ENCODE measurements at places on chromosomes 16 and 17.

DNA sequence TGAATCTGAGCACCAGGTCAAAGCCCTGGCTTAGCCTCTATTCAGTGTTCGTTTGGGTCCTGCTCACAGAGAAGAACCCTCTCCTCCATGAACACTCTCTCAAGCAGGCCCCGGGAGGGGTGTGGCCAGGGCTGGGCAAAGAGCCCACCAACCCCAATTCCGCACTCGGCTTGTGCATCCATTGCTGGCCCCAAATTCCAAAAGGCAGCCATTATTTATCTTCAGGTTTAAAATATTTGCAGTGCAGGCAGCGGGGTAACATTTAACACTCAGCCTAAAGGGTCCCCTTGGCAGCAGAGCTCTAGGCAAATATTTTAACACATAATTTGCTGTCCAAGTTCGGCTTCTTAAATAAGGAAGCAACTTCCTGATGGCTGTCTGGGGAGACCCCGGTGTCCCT is 115.7 kb downstream of the ZNF423 start:
- no peak for DNase-seq

GRCh38 chr16:28279006-28279405 is 13.3 kb upstream of the SBK1 start:
- DNase-seq, result no peak

GRCh38 chr17:2901582-2901981 is 105.3 kb downstream of the RAP1GAP2 start:
- DNase-seq, result no peak

- DNase-seq, result no peak
Observed at GRCh38 chr16:30027588-30028437, 3.3 kb downstream of the TLCD3B start.

DNA sequence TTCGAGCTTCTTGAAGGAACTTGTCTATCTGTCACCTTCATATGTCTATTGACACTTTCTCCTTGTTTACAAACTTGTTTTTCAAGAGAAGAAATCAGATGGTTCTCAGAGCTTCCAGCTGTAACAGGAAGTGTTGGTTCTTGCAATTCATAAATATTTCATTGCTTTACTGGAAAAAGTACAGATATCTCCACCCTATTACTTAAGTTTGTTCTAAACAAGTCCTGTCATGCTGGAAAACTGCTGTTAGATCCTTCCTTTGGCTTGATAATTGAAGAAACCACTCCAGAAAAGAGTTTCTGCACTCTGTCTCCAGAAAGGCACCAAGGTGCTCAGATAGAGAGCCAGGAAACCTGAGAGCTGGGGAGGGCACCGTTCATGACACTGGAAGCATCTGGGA is 181.6 kb downstream of the DNAH9 start:
- no peak for DNase-seq

- no peak for DNase-seq
Observed at GRCh38 chr17:17109907-17110306, 67.7 kb downstream of the MPRIP start.

GRCh38 chr17:67107171-67107570 is 62.8 kb downstream of the CACNG1 start:
- DNase-seq, result no peak

DNA sequence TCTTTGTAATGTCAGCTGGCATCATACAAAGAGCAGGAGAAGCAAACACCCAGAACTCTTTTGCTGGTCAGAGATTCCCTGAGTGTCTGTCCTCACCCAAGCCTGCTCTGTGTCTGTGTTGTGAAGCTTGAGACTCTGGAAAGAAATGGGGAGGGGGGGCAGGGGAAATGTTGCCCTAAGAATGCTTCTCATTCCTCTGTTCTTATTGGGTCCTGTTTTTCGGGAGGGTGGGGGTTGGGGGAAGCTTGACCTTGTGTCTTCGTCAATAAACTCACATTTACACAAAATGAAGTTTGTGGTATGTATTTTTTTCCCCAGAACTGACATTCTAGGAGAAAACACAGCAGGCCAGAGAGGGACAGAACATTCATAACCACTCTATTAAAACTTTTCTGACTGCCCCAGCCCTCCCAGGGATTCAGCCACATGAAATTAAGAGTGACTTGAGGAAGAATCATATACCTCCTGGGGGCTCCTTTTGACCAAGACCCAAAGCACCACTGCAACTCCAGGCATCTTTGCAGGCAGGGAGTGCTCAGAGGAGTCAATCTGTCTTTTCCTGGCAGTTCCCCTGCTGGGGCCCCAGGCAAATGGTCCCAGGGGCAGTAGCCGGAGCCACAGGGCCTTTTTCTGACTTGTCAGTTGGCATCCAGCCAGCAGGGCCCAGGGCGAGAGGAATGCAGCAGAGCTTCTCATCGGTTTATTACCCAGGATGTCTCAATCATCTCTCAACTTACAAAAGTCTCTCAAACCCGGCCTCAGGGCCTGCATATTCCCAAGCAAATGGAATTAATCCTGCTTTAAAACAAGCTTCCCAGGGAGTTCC is 5.1 kb upstream of the RASL10B start:
- no peak for DNase-seq

- no peak for DNase-seq
Observed at GRCh38 chr16:4660454-4661007, 32.8 kb upstream of the NUDT16L1 start.

GRCh38 chr16:924063-924462 is 46.7 kb downstream of the LMF1 start:
- no peak for DNase-seq

GRCh38 chr17:8843344-8843743 is 24.1 kb downstream of the PIK3R6 start:
- no peak for DNase-seq

- DNase-seq, result no peak
Observed at GRCh38 chr16:72397876-72398275, 225.9 kb upstream of the PMFBP1 start.

GRCh38 chr17:78873519-78874340 is 29.3 kb downstream of the CEP295NL start:
- DNase-seq, result no peak

DNA sequence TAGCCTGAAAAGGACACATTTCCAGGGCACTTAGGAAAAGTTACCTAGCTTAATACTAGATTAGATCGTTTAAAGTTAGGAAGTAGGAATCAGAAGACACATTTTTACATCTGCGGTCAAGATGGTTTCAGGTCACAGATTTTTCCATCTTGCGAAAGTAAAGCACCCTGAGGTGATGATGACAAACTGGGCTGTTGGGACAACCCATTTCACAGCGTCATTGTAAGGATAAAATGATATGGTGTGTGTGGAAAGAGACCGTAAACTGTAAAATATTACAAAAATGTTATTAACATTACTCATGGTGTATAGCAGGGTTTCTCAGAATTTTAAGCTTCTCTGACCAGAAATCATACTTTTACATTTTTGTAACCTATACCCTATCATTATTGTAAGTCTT is 10.1 kb upstream of the MAP2K6 start:
- no peak for DNase-seq

GRCh38 chr16:1746693-1747195 is 24.6 kb downstream of the NME3 start:
- DNase-seq, result no peak

- peak; percentile 94 for DNase-seq
Observed at GRCh38 chr17:42019509-42020404, at the start of gene NKIRAS2. TSS of gene NKIRAS2 (plus strand) at chr17:42020090. CDS start at chr17:42021578, 1,488 bp downstream.

DNA sequence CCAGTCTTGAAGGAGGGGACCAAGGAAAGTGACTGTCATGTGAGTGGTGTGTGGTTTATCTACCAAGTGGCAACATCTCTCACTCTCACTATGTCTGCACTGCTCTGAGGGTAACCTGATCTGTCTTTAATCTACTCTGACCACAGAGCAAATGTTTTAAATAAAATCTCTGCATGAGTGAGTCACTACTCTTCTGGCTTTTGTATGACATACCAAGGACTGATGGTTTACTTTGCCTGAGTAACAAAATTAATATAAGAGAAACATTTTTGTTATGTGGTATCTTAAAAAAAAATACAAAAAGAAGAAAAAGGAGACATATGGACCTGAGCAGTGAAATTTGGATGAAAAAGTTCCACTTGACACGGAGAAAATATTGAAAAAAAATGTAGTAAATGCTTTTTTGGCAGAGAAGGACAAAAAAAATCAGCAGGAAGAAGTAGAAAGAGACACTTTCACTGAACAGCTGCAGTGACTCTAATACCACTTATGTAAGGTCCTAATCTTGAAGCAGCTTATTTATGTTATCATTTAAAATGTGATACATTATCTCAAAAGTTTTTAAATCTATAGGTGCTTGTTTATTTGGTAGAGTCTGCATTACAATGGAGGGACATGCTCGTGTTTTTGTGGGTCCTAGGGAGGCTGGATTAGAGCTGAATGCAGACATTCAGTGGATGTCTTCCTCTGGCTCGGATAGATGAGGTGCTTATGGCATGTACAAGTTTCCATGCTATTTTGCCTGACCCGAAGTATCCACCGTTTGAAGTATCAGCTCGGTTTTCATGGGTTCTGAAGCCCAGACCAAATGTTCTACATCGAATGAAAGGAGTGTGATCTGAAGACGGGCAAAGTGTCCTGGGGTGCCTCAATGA is 240.7 kb downstream of the MAP2K6 start:
- DNase-seq, result no peak

- peak; percentile 79 for DNase-seq
Observed at GRCh38 chr16:81745704-81746558, 33.2 kb upstream of the PLCG2 start.

GRCh38 chr16:56667581-56668571 is at the start of gene MT1G:
TSS of gene MT1G (minus strand) at chr16:56668065. CDS start at chr16:56667993, 72 bp downstream.
- DNase-seq, result peak; percentile 98

DNA sequence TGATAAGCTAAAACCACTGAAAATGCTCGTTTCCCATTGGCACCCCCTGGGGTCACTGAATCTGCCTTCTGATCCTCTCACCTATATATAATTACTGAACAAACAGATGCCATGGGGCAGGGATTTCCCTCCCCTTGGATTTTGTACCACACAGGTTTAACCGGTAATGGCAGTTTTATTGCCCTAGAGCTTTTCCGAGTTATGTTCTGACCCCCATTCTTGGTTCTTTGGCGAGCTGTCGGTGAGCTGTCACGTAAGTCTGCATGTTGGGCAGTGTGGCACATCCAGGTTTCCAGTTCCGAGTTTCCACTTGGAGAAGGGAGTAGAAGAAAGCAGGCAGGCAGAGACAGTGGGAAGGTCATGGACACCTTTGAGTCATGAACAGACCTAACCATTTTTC is 7.1 kb downstream of the TMEM97 start:
- DNase-seq, result peak; percentile 29

DNA sequence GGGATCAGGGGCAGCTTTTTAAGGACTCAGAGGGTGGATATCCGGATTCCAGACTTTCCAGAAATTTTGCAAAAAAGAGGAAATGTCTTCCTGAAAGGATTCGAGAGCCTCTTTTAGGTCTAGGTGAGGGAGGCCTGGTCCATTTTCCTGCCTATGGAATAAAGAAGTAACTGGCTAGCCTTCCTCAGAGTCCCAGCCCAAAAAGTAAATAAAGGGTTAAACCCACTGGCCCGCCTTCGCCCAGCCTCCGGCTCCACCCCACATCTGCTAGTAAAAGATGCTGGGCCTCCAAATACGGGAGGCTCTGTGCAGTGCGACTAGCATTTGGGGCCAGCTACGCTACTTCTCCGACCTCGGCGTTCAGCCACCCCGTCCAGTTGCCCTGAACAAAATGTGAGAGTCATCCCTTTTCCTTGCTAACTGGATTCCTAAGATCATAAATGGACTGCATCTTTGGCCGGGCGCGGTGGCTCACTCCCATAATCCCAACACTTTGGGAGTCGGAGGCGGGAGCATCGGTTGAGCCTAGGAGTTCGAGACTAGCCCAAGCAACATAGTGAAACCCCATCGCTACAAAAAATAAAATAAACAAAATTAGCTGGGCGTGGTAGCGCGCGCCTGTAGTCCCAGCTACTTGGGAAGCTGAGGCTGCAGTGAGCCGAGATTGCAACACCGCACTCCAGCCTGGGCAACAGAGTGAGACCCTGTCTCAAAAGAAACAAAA is 824 bp upstream of the MPP2 start:
- no peak for DNase-seq

DNA sequence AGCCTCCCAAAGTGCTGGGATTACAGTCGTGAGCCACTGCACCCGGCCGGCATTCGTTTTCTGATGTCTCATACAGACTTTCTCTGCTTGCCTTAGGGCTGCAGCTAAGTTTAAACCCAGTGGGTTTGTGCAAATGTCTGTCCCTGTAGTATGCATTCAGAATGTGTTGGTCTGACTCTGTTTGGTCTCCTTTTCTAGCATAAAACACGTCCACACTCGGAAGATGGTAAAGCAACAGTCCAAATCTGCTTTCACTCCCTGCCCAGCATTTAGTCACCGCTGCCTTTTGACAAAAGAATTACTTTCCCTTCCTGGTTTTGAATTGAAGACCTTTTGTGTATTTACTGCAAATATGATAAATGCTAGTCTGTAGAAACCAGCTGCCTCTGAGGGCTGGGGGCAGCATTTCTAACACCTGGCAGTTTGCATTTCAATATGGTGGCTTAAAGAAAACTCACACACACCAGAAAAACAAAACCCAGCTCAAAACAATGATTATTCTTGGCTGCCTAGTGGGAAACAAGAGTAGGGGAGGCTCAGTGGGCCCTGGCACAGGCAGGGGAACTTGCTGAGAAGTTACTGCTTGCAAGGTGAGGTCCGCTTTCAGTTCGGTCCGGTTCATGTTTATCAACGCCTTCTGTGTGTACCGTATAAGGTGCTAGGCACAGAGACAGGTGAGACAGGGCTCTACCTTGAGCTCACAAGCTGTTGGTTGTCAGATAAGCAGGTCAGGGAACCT is 56.9 kb downstream of the MSI2 start:
- no peak for DNase-seq

DNA sequence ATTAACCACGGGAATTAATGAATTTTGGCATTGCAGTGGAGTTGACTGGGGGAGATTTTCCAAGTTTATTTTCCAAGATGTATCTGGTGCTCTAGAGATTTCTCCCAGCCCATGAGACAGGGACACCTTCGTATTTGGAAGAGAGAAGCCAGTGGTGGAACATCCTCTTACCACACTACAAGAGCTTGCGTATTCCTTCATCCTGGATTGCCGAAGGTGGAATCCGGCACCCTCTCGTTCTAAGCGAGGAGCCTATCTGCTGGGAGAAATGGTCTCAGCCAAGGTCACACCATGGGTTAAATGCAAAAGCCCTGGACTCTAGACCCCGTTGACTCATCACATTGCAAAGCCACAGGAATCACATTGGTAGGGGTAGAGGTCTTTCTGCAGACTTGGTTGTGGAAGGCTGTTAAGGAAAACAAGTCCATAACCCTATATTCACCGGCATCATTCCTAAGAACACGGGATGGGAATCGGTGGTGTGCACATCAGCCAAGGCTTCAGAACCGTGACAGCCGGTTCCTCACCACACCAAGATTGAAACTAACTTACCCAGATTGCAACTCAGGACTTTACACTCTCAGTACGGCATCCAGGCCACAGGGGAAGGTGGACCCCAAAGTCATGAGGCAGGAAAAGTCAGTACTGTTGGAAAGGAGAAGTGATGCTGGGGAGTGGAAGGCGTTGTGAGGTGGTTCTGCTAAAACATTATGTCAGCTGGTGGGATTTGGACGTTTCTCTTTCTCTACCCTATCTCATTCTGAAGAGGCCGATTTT is 259.8 kb downstream of the CPPED1 start:
- DNase-seq, result no peak

DNA sequence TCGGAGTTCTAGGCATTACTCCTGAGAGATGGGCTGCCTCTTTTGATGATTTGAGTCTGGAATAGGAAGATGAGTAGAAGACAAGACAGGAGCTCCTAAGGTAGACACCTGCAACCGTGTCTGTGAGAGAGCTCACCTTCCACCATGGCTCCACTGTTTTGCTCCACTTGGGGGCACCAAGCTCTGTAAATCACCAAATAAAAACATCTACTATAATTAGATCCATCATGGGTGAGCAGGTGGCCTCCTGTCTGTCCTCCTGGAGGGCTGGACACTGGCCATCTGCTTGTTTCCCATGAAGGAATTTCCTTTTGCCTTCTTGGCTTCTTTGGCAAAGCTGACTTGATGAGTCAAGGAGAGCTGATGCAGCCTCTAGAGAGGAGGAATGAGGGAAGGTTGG is 179.0 kb downstream of the HAPSTR1 start:
- DNase-seq, result no peak
